DMS 273 treated with DMSO at 0.1 percent for 48 hours (cell line): ENCODE measurements at places on chromosomes 2 and 18.

- no peak for DNase-seq
Observed at GRCh38 chr2:143177096-143177786, 48.0 kb downstream of the ARHGAP15 start.

GRCh38 chr2:112073875-112074274, 18.8 kb downstream of the TMEM87B start:
- DNase-seq: no peak

DNA sequence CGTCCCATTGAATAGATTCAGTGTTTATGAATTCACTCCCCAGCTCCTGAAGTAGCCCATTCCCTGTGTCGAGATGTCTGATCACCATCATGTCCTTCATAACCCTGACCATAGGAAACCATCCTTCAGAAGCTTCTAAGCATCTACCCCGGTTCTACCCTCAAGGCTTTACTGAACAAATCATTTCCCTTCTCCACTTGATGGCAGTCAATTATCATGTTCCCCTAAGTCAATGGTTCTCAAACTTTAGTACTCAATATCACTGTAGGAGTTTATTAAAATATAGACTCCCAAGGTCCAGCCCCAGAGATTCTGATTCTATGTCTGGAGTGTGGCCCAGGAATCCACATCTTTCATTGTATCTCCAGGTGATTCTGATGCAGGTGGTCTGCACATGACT, 228.4 kb upstream of the SP5 start:
- no peak for DNase-seq

DNA sequence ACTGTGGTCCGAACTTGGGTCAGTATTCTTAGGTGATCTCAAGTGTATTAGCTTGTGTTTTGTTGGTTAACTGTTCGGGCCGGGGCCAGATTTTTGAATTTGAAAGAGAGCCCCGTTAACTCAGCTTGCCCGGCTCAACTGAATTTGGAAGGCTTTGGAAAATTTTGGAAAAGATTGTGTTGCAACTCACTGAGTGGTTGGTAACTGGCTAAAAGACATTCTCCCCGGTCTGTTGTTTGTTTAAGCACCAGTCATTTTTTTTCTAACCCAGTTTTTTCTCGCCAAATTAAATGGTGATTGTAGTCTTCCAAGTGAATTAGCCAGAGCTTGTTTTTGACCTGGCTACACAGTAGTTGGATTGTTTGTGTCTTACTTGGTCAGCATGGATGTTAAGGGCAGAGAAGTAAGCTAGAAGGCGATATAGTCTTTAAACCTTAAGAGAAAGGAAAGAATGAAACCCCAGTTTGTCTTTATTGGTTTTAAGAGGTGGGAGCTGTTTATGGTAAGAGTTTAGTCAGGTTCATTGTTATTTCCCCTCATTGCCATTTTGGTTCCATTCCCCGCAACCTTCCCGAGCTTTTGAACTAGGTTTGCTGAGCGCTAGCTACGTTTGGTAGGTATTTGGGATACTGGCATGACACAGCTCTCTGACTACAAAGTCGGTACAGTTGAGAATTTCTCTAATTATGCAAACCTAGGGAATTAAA, 2.4 kb downstream of the MAP4K4 start:
- DNase-seq: no peak

GRCh38 chr2:56671973-56672569, 488.3 kb downstream of the CCDC85A start:
- DNase-seq: no peak

DNA sequence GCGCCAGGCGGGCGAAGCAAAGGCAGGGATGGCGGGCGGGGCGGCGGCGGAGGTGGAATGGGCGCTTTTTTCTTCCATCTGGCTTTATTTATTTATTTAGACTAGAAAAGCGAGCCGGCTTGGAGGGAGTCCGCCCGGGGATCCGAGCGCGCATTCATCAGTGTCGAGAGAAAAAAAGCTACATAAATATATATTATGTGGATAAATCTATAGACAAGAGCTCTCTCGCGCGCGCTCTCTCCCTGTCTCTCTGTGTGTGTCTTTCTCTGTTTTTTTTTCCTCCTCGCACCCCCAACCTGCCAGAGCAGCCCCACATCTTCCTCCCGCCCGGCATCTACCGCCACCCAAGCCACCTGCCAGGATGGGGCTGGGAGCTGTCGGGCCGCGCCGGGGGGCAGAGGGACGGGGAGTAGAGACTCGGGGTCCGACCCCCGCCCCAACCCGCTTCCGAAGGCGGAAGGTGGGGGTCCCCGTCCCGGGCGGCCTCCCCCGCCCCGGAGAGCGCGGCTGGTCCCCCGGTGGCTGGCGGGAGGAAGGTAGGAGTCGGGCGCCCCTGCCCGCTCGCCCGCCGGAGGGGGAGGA, 972 bp upstream of the CELF4 start:
- peak; percentile 39 for DNase-seq

DNA sequence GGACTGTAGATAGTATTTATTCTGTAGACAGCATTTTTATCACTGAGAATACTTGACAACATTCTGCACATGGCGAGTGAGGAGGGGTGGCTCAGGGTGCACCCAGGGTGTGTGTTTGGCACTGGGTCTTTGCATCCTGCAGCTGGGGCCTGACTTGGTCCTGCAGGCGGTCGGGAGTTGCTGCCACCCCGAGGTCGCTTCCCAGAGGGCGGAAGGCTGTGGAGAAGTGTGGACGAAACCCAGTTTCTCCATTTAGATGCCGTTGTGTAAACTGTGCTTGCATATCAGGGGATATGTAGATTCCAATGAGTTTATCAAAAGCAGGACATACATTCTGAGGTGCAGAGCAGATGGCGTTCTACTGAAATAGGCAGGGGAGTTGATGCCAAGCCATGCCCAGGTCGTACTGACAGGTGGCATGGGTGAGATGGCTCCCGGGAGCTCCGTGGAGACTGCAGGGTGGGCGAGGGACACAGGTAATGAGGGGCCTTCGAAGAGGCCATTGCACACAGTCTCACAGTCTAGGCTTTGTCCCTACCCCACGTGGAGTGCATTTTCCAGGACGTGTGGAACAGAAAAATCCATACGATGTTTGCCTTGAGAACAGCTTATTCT, 74.5 kb downstream of the RTP5 start:
- no peak for DNase-seq

GRCh38 chr2:239829326-239829725, 195.8 kb downstream of the NDUFA10 start:
- no peak for DNase-seq

DNA sequence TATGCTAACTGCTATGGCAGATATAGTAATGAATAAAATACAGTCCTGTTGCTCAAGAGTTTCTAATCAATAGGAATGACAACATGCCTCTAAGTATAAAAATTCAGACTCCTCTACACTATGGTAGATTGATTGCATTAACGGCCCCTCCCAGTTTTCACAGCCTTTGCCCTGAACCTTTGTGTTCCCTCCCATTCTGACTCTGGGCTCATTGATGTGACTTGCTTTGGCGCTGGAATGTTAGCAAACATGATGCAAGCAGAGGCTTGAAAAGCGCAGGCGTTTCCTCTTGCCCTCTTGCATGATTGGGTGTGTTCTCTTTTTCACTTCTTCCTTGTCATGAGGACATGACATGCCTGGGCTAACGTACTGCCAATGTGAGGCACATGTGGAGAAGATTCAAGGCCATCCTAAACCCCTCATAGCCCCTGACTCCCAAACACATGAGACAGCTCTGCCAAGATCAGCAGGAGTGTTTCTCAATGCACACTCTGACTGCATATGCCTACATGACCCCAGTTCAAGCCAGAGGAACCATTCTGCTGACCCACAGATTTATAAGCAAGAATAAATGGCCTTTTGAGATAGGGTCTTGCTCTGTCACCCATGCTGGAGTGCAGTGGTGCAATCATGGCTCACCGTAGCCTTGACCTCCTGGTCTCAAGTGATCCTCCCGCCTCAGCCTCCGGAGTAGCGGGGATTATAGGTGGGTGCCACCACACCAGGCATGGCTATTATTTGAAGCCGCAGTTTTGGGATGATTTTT, 49.7 kb upstream of the CD28 start:
- no peak for DNase-seq
